ENCODE measurements at places on chromosomes 2 and 18.

GRCh38 chr2:240287496-240288086 lies 147.1 kb upstream of the OTOS start:
- DNase-seq: no peak

- no peak for DNase-seq
Observed at GRCh38 chr2:189933911-189934399, 128.6 kb downstream of the MSTN start.

GRCh38 chr2:209191139-209191538 lies 232.7 kb upstream of the MAP2 start:
- no peak for DNase-seq

GRCh38 chr2:19409046-19409445 lies 50.6 kb upstream of the OSR1 start:
- no peak for DNase-seq

- no peak for DNase-seq
Observed at GRCh38 chr2:160380000-160380570, 113.5 kb downstream of the RBMS1 start.

- no peak for DNase-seq
Observed at GRCh38 chr2:875687-876615, 74.7 kb upstream of the SNTG2 start.

DNA sequence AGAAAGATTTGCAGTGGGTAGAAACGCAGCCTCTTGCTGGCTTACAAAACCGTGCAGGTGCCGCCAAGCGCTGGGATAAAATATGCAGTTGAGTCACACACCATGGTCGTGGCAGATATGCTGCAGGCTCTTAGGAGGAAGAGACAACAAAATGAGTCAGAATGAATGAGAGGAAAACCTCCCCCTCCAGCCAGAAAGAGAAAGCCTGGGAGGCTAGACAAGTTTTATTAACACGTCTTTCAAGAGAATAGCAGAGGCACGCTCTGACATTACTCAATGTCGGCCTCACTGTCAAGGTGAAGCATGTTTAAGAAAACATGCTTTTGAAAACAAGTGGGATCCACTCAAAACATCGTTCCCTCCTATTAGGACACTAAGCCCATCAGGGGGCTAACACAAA lies 37.1 kb upstream of the ZCCHC2 start:
- DNase-seq: no peak

DNA sequence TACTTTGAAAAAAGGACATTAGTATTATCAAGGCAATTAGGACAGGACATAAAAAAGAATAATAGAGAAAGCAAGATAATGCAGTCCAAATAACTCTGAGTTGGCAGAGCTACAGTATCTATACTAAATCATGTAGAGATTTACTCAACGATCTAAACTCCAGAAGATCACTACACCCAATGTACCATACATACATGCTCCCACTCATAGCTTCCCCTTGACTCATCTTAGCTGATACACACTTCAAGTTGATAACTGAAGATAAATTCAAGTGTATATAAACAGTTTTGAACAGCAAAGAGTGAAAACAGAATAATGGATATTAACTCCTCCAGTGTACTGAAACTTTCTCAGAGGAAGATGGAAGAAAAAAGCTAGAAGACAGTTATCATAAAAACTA lies 78.5 kb downstream of the SESTD1 start:
- no peak for DNase-seq

DNA sequence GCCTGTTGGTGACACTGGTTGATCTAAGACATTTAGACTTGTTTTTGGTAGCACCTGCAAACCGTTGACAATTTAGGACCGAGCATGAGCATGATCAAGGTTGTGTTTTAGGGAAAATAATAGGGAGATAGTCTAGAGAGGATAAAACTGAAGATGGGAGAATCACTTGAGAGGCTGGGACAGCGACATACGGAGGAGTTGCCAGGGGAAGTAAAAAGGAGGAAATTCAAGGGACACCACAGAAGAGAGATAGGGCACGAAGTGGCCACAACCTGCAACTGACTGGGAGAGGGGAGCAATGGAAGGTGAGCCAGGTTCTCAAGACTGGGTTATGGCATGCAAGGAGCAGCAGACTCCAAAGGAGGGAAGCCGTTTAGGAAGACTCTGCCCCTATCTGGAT lies 1.4 kb upstream of the ATP8B1 start:
- no peak for DNase-seq

DNA sequence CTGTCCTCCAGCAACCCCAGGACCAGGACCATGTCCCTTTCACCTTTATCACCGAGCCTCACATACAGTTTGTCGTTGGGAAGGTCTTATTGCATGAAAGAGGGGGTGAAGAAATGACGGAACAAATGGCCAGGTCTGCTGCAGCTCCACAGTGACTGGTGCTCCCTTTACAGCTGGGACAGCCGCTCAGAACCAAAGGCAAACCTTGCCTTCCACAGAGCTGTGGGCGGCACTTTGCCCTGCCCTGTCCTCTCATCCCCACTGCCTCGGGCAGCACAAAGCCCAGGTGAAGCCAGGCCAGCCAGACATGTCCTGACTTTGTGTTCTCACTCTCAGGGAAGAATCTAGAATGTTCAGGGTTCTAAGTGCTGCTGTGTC lies 961 bp downstream of the GPR55 start:
- no peak for DNase-seq

DNA sequence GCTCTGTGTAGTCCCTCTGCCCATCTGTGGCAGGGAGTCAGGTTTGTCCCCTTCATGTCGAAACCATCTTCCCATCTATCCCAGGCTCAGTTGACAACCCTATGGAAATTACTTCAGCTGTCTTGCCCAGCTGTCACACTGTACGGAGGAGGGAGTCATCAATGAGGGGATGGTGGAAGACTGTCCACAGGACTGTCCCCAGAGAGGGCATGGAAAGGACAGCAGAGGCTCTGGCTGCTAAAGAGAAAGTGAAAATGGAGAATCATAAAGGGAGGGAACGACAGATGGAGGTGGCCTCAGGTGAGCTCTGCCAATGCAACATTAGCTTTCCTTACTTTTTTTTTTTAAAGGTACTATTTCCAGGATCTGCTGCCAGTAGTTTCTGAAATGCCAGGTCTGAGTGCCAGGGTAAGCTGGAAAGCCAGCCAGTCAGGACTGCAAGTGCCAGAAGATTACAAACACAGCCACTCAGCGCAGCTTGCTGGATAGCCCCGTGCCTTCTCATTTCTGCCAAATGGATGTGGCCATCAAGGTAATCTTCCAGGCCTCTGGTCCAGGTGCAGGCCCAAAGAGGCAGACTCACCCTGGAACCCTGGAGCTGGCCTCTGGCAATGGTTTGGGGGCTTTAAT lies 192.8 kb downstream of the AGPS start:
- DNase-seq: no peak

GRCh38 chr2:99974682-99975375 lies 167.6 kb downstream of the AFF3 start:
- DNase-seq: no peak

DNA sequence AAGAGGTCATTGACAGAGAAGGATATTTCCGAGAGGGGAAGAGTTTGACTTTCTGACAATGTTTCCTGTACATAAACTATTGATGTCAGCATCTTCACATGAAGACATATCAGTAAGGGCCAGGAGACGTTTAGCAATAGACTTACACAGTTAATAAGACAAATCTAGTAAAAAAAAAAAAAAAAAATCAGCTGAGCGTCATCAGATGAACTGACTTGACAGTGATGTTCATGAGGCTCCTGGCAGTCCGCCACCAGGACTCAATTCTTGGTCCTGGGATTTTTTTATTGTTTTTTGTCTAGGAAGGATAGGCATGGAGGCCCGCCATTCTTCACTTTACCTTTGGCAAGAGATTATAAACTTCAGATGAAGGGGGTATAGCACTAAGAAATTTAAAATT lies 14.5 kb downstream of the MRPL44 start:
- no peak for DNase-seq

- DNase-seq: no peak
Observed at GRCh38 chr2:100052650-100053049, 89.7 kb downstream of the AFF3 start.

DNA sequence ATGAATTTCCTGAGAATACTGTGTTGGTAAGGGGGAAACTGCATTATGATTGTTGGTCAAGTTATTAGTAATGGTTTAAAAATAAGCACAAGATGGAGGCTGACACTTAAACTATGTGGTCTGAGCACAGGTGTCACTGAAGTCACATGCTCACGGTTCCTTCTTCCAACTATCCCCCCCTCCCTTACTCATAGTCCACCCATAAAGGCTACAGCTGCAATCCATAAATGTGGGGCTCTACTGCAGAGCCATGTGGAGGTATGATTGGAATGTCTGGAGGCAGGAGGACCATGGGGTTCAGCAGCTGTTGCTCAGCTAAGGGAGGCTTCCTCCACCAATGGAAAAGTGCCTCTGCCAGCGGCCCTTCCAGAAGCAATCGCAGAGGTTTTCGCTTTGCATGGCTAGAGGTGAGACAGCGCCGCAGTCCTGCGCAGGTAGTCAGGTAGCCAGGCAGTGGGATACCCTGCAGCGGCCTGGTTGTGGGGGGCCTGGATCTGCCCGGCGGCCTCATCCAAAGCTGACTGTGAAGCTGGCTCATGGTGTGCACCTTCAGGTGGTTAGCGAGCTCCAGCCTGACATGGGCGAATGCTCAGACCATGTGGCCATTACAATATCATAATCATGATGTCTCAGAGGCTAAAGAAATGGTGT lies 249.6 kb downstream of the DCDC2C start:
- DNase-seq: no peak

- DNase-seq: no peak
Observed at GRCh38 chr2:216279459-216279858, 92.8 kb downstream of the MARCHF4 start.

DNA sequence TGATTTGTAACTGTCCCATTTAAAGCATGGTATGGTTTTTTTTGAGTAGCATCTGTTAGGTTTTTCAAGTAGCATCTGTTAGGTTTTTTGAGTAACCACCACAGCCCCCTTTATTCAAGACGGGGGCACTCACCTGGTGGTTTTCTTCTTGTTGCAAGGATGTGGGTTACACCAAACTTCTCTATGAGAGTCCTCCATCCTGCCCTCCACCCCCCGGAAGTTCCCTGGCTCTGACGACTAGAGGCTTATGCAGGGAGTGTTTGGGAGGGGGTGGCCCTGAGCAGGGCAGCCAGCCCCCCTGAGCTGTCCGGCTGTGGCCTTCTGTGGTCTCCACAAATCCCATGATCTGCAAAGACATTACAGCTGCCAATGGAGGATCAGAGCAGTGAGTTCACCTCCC lies 39.3 kb downstream of the MTCL1 start:
- DNase-seq: peak; percentile 51

- DNase-seq: no peak
Observed at GRCh38 chr2:133509777-133510176, 58.5 kb downstream of the NCKAP5 start.

GRCh38 chr18:6111726-6112125 lies 216.4 kb upstream of the TMEM200C start:
- no peak for DNase-seq

GRCh38 chr2:170208967-170209366 lies 31.0 kb downstream of the MYO3B start:
- no peak for DNase-seq

DNA sequence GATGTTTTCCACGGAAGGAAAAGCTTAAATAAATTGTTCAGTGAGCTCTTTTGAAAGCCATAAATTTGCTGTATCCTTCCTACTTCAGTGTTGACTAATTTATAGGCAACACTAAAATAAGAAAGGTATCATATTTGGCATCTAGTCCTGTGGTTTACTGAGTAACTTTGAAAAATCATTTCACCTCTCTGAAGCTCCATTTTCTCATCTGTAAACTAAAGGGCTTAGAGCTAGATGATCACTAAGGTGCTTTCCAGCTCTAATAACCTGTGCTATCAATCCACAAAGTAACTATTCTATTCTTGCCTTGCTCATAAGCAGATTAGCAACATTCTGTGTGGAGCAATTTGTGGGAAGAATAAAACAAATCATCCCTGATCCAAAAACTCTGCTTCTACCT lies 3.6 kb upstream of the MYOM1 start:
- no peak for DNase-seq

DNA sequence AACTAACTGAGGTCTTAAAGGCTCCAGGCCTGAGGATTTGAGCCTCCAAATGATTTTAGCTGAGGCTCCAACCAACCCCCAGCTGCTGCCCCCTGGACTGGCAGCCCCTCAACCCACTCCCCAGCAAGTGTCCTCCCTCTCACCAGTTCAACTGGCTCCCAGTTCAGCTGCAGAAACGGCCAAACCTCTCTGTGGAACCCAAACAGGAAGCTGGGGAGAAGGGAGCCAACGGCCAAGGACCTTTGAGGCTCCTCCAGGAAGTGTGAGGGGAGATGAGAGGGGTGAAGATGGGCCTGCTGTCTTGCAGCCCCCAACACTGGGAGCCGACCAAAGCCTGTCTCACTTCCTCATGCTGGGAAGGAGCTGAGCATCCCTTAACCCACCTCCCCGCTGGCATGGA lies 24.9 kb downstream of the ZFP36L2 start:
- DNase-seq: no peak

DNA sequence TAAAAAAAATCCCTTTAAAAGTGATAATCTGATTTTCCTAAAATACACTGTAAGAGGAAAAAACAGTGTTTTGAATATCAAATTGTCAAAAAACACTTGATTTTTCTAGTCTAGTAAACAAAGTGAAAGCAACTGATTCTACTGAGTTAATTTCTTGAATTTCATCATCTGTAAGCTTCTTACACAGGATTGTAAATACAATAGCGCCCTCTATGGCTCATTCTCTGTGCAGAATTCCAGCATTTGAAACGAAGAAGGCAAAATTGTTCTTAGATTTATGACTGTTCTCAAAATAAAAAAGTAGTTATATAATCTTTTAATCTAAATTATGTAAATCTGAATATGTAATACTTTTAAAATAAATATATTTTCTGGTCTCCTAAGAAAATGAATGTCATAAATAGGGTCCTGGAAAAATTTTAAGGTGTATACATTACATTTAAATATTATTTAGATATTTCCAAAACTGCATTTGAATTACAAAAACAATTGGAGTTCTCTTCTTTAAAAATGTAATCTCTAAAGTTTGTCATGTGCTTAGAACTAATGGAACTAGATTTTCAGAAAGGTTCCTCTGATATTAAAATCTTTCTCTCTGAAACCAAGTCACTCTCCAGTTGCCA lies 176.9 kb upstream of the MC4R start:
- no peak for DNase-seq

DNA sequence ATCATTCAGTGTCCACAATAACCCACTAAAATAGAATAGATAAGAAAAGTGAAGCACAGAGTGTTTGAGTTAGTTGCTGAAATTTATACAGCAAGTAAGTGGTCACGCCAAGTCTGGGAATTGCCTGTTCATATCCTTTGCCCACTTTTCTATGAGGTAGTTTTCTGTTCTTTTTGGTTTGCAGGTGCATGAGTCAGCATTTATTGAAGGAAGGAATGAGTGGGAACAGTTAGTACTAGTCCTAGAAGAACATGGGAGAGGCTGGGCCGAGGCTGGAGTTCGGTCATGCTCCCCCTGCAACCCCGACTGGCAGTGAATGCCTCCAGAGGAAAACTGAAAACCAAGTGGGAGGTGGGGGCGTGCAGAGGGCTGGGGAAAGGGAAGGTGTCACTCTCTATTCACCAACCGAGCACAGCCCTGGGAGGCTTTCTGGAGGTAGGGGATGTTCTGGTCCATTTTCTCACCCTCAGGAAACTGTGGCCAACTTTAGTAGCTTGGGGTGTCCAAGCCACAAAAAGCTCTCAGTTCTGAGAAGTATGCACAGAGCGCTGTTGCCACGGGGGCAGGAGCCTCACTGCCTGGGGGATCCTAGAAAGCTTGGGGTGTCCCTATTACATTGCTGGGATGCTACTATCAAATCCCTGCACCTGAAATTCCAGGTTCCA lies 41.4 kb downstream of the FOSL2 start:
- DNase-seq: no peak

Data from CD4-positive, alpha-beta T cell treated with Interleukin-17A for 4 hours (primary cell).